Foreskin fibroblast (primary cell): ENCODE measurements at places on chromosomes 2 and 18.

DNA sequence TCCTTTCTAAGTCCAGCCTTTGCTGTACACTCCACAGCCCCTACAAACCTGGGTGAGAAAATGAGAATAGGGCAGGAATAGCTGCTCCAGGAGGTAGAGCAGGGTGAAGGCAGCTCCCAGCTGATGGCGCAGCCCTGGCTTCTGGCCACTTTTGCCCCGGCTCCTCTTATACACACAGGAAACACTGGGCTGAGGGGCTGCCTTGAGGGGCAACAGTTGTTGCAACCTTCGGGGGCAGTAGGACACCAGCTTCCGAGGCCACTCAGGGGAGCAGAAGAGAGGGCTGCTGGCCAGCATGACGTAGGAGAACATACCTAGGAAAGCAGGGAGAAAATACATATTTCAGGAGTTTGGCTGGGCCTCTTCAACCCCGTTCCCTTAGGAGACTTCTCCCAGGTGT, 8.1 kb downstream of the GGCX start:
- DNase-seq: no peak

DNA sequence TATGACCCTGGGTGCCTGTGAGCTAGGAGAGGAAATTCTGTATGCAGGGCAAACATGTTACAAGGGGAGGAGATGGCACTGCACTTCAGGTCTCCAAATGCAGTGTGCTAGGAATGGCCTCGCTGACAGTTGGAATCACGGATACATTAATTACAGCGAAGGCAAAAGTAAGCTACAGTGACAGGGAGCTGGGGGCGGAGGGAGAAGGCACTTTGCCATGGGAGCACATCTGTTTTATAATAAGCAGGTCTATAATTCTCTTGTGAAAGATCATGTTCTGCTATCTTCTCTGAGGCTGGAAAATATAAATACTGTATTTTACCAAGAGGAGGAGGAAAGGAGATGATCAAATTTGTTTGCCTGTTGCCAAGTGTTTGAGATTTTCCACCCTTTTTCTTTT, 56.3 kb upstream of the FZD5 start:
- no peak for DNase-seq

DNA sequence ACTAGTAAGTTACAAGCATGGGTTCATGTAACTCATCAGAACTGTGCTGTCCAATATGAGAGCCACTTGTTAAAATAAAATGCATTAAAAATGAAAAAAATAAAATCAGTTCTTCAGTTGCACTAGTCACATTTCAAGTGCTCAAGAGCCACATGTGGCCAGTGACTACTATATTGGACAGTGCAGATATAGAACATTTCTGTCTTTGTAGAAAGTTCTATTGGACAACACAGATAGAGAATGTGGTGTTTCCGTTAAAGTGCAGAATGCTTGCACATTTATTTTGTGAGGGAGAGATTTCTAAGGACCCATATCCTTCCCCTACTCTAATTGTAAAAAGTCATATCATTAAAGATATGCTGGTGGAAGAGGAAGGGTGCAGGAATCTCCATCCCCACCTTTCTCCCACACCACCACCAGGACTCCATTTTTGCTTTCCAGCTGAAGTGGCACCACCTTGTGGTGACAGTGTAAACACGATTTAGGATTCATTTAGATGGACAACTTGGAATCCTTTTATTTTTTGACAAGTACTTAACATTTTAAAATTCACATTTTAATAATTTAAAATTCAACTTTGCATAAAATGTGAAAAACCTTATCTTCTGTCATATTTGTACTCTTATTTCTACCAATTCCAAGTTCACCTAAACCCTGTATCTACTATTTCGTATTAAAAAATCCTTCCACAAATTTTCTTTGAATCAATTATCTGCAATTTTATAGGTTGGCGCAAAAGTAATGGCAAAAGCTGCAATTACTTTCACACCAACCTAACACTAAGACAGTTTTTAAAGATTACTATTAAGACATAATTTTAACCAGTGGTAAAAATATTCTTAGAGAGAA, 9.4 kb upstream of the CD302 start:
- DNase-seq: peak; percentile 24

DNA sequence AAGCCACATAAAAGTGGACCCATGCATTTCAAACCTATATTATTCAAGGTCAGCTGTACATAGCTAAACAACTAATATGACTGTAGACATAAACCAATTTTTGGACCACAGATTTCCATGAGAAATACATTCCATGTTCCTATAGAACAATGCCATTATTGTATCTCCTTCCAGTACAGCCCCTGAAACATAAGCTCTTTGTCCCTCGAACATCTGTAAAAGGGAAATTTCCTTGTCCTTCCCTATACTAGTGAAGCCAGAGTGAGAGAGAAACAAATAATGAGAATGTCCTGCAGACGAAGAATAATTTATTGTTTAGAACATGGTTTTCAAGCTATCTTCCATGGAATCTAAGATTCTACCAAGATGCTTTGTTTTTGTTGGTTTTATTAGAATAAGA, 75.3 kb downstream of the GORASP2 start:
- DNase-seq: no peak

DNA sequence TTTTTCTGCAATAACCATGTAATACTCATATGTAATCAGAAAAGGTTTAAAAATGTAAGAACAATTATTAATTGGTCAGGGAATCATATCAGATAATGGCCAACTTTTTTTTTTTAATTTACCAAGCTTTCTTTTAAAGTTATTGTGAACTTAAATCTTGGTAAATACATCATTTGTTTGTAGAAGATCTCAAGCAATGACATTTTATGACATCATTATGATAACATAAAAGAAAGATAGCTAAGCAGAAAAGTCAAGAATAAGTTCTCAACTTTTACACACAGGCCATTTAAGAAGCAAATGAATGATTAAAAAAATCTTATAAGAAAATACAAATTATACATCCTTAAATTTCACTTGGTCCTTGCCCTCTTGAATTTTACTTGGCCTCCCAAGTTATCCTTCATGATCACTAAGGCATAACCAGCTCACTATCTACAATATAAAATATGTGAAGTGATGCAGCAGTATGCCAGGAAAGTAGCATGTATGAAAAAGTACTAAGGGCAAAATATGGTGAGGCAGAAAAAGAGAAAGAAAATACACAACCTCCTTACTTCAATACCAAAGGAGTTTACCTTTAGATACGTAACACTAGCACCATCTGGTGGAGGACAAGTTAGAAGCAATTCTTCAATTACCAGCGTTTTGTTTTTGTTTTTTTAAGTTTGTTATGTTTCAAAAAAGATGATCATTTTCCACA, 116.6 kb downstream of the SRBD1 start:
- DNase-seq: peak; percentile 48

DNA sequence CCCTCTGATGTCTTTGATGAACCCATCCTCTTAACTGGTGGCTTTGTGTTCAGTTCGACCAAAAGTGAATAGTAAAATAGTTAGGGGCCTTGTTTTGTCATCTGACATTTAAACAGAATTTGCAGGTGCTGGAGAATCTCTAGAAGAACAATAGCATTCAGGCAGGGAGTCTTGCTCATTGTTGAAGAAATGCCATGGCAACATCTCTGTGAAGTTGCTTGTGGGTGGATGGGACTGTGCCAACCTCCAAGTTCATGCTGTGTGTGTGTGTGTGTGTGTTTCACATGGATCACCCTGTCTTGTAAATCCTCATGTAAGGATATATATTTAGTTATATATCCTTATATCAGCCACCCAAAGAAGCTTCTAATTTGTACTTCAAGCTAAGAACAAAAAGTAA, 66.7 kb downstream of the SKA1 start:
- DNase-seq: no peak

GRCh38 chr2:200496696-200497095, 13.2 kb downstream of the KCTD18 start:
- no peak for DNase-seq

DNA sequence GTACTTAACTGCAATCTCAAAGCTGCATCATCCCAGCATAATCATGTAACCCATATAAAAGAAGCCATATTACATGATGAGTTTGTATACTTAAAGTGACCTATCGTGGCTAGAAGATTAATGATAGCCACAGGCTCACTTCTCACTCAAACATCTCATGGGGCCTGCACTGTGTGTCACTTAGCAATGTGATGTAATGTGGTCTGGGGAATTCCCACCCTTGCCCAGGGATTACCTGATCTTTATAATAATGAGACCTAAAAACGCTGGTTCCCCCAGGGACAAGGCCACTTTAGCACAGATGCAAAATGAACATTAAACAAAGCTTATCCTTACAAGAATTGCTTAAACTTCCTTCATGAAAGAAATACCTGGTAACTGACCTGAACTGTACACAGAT, 427.1 kb upstream of the CNTNAP5 start:
- DNase-seq: no peak

GRCh38 chr18:24546307-24546706, 85.9 kb downstream of the HRH4 start:
- no peak for DNase-seq

DNA sequence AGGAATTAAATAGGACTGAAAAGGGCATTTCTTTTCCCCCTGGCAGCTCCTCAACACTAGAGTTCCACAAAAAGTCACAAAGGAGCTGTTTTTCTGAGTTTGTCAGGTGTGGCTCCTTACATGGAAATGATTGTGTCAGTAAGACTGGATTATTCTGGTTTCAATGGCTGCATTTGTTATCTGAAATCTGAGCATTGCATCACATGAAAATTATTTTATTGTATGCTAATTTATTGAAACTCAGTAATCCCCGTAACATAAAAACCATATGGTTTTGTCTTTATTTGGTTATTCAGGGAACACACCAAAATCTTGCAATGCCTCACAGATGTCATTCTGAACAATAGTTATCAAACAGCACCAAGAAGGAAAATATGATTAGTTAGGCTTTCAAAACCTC, 439.7 kb upstream of the TNP1 start:
- no peak for DNase-seq

DNA sequence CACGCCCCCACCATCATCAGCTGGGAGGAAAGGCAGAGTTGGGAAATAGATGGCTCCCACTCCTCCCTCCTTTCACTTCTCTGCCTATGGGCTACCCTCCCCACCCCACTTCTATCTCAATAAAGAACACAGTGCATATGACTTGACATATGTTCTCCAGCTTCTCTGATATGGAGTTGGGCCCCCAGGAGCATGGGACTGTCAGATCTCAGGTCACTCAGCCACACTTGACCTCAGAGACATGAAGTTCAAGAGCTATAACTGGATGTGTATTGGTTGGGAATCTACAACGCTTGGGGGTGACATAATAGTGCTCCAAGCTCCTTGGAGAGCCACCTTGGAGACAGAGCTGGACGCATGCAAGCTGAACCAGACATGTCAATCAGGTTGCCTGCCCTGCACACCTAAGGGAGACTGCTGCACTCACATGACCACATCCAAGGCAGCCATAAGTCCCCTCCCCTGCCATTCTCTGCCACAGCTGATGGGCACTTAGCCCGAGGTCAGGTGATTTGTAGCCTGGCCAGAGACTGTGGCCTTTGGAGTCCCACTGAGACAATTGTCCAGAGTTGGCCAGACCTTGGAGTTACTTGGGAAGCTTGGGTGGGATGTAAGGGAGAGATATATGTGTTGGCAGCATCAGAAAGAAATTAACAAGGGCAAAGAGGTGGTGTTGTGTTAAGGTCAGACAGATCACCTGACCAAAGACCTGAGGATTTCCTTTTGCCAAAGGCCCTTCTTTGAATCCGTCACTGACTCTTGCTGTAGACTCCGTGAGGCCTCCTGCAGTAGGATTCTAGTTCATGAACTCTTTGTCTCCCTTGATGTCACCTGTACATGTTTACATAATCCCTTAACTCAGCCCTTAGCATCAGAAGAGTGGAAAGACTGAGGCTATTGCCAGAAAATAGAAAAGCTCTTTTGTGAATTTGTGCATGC, 3.7 kb downstream of the INHA start:
- no peak for DNase-seq

- no peak for DNase-seq
Measured at GRCh38 chr2:105080461-105080860, 42.6 kb downstream of the MRPS9 start.

- DNase-seq: no peak
Measured at GRCh38 chr2:71154798-71155197, 24.4 kb downstream of the MPHOSPH10 start.

- no peak for DNase-seq
Measured at GRCh38 chr2:8606649-8607550, 75.0 kb upstream of the ID2 start.

DNA sequence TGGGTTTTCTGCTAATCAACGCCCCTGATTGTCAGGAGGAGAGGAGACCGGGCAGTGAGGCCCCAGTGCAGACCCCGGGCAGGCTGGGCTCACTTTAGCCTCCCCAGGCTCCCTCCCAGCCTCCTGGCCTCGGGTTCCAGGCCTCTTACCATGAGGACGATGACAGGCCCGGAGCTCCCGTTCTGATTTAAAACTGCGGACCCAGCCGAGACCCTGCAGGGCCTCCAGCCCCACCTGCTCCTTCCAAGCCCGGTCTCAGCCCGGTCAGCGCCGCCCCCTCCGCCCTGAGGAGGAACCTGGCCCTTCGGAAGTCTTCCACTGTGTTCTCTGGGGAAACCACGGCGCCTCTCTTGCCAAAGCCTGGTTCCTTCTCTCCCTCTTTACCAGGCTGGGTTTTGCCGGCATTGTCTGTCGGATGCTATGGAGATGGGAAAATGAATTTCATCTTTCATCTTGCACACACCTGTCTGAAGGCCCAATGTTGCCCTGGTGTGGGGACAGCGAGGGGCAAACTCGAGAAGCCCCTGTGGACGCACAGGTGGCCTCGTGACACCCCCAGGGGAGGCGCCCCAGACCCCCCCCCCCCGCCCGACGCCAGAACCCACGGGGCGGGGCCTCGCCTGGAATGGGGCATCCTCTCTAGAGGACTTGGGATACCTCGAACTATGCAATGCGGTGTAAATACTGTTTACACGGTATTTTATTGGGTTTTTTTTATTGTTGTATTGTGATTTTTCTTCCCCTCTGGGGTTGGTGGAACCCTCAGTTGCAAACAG, 37.7 kb upstream of the CTDP1 start:
- DNase-seq: no peak

GRCh38 chr2:40914666-40915065, 462.8 kb upstream of the SLC8A1 start:
- DNase-seq: no peak

GRCh38 chr2:56803596-56803995, 619.8 kb downstream of the CCDC85A start:
- DNase-seq: no peak

- no peak for DNase-seq
Measured at GRCh38 chr18:12288403-12288755, 19.7 kb upstream of the TUBB6 start.

DNA sequence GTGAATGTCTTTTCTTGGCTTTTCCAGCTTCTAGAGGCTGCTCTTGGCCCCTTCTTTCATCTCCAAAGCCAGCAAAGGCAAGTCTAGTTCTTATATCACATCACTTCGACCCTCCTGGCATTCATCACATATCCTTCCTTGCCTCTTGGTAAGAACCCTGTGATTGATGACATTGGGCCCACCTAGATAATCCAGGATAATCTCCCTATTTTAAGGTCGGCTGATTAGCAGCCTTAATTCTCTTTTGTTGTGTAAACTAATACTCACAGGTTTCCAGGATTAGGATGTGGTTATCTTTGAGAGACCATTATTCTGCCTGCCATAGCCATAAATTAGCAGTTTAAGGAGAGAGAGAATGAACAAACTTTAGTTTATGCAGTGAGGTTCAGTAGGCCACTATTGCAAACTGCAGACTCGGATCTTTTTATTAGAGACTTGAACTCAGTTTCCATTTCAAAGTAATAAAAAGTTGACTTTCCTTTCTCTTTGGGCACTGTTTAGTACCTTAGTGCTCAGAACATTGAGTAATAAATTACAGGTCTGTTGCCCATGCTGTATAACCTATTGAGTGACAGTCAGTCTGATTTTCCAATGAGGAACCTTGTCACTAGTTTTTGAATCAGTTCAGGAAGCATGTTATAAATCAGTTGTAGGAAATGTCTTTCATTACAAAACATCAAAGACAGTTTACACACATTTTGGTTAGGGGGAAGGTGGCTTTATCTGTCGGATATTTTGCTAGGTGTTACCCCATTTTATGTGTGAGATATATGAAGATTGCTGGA, 4.5 kb downstream of the NDUFV2 start:
- no peak for DNase-seq
